ENCODE measurements at places on chromosomes 6 and 20.

DNA sequence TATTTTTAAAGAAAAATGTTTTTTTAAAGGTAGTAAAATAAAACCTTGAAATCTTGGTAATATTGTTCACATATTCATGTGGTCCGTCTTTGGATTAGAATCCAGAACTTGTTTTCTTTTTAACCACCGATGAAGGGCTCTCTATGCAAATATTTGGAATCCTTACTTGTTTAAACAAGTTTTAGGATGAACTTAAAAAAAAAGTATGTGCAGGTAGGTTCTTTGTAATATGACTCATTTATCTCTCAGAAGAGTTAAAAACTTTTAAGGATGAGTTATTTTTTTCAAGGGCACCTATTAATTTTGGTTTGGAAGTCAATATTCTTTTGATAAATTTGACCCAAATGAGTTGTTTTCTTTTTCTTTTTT, 8.9 kb downstream of the DSP start:
- DNase-seq, result no peak

DNA sequence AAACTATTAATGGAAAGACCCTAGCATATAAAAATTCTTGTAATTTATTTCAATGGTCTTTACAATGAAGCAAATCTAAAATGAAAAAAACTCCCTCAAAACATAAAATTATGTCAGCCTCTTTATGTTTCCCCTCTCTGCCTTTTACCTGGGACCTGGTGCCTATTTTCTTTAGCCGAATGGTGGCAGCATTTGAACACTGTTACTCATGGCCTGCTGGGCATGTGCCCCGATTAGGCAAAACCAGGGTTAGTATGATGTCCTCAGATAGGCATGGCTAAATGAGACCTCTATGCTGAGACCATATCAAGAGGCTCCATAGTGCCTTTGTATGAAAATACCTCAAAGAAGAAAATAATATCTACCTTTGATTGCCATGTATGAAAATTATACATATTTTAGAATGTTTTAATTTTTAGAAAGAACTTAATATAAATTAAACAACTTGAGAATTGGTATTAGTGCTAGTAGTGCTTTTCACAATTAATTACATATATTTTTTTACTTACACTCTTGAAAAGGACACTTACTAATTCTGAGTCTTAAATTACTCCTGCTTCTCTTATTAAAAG, 22.5 kb upstream of the C6orf58 start:
- peak; percentile 2 for DNase-seq

- no peak for DNase-seq
These were observed 80.6 kb upstream of the HIVEP1 start for GRCh38 chr6:11931296-11932035.

GRCh38 chr6:163354761-163355425, 59.6 kb upstream of the QKI start:
- DNase-seq, result no peak

GRCh38 chr6:41222045-41222444, 6.1 kb upstream of the TREML4 start:
- DNase-seq, result no peak

- DNase-seq, result no peak
These were observed 13.8 kb downstream of the TOMM34 start for GRCh38 chr20:44946271-44946852.
